Breast epithelium (tissue), 4 donors: ENCODE measurements at places on chromosomes 13 and 19. TPM values are rescaled to one million over a fixed set of nuclear protein-coding genes. Genes with fewer than 3 reads are reported as not detected.

DNA sequence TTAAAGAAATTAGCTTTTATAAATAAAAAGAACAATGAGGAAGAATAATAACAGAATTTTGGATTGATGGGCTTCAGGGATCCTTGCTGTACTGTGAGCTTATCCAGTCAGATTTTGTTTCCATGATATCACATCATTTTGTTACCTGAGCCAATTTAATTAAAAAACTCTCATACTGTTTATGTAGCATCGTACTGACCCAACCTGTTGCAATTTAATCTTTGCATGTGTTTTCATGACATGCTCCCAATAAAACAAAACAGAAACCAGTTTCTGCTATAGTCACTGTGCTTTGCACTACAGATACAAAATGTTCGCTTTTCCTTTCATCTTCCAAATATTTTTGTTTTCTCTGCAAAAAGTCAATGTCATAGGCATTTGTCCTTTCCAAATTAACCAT, 109.7 kb upstream of the RNF113B start:
- DNase-seq = no peak

- DNase-seq = no peak
Measured at GRCh38 chr13:102028868-102029267, 373.0 kb downstream of the FGF14 start.

DNA sequence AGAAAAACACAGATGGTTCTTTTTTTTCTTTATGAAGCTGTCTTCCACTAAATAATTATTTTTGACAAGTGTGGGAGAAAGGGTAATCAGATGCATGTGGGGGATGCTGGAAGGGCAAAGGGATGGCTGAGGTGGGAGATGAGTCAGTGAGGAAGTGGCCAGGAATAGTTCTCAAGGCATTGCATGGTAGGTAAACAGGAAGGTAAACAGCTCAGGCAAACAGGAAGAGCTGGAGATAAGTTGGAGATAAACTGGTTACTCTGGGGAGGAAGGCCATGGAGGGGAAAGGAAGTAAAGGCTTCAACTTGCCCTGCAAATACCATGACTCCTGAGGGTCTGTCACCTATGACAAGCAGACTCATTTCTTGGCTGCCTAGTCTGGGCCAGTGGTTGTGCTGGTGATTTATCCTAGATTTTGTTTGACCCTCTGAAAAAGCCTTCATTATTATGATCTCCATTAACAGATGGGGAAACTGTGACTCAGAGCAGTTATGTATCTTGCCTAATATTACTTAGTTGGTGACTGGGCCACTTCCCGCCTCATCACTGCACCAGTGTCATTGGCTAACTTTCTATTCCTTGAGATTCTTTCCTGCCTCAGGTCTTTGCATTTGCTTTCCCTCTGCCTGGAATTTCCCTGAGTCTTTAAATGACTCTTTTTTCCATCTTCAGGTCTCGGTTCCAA, 17.1 kb downstream of the ACTL9 start:
- no peak for DNase-seq

HTR2A gene
- 1.2 TPM for total RNA-seq

DNA sequence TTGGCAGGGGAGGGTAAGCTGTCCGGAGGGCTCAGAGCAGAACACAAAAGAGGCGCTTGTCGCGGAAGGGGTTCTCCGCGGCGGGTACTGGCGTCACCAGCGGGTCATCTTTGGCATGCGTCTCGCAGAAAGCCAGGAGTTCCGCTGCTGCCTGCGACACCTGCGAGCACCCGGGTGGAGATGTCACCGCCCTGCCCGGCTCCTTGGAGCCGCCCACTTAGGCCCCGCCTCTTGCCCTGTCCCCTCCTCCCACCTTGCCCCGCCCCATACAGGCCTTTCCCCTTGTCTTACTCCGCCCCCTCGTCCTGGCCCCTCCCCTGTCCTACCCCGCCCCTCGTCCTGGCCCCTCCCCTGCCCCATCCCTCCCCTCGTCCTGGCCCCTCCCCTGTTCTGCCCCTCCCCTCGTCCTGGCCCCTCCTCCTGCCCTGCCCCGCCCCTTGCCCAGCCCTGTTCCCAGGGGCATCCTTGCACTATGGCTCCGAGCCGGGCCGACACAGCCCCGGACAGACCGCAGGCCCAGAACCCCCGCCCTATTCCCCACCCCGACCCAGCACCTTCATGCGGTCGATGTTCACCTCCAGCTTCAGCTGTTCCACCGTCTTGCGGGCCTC, 1.9 kb downstream of the GNG8 start:
- DNase-seq = peak; percentile 87

DNA sequence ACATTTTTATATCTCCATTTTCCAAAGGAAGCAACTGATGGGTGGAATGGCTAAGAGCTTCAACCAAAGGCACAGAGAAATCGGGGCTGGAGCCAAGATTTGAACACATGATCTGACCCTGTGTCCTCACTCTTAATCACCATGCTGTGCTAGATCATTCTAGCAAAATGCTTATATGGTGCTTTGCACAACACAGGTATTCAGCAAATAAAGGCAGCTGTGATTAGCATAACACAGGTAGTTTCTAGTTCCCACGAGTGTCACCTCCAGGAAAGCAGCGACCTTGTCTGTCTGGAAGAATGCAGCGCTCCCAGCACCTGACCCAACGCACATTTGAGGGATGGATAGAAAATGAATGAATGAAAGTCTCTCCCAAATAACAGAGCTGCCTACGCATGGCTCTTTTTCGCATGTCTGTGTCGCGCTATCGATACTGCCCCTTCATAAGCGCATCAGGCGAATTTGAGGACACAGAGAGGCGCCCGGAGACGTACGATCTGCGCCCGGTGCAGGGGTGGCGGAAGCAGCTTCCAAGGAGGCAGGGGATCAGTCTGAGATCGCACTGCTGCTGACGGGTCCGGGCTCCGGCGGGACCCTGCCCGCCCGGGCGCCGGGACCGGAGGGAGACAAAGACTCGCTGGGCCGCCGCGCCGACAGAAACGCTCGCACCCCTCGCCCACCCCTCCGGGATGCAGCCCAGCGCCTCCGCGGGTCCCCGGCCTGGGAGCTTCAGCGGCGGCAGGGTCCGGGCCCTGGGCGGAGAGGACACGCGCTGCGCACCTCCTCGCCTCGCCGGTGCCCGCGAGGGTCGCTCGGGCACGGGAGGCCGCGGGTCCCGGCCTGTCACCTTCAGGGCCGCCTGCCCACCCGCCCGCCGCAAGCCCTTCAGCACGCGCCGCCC, 609 bp downstream of the EPS15L1 start:
- DNase-seq = no peak

- DNase-seq = no peak
Measured at GRCh38 chr19:53977991-53978731, 13.3 kb upstream of the CACNG6 start.

GRCh38 chr19:17579661-17580244, 24.3 kb downstream of the COLGALT1 start:
- no peak for DNase-seq

GRCh38 chr19:45730368-45731288, at the start of gene FBXO46:
TSS of gene FBXO46 (minus strand) at chr19:45730896. CDS start at chr19:45713495, 17,401 bp downstream.
- peak; percentile 96 for DNase-seq

ECSIT gene
- total RNA-seq = 56.0 TPM

GNA15 gene
- total RNA-seq = 8.5 TPM

DNA sequence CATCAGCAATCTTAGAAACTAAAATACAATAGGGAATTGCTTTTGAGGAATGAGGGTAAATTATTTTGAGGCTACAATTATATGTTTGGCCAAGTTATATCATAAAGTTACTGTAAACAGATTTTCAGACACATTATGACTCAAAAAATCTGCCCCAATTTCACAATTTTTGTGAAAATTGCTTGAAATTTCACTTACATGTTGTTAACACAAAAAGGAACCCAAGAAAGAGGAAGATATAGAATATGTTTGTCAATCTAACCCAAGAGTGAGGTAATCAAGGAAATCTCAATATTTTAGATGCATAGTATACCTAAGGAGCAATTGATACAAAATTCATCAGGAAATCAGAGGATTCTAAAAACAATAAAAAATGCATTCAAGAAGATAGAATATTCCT, 73.9 kb upstream of the FNDC3A start:
- DNase-seq = no peak

GRCh38 chr13:22594041-22594440, 586.7 kb upstream of the SGCG start:
- DNase-seq = no peak

DNA sequence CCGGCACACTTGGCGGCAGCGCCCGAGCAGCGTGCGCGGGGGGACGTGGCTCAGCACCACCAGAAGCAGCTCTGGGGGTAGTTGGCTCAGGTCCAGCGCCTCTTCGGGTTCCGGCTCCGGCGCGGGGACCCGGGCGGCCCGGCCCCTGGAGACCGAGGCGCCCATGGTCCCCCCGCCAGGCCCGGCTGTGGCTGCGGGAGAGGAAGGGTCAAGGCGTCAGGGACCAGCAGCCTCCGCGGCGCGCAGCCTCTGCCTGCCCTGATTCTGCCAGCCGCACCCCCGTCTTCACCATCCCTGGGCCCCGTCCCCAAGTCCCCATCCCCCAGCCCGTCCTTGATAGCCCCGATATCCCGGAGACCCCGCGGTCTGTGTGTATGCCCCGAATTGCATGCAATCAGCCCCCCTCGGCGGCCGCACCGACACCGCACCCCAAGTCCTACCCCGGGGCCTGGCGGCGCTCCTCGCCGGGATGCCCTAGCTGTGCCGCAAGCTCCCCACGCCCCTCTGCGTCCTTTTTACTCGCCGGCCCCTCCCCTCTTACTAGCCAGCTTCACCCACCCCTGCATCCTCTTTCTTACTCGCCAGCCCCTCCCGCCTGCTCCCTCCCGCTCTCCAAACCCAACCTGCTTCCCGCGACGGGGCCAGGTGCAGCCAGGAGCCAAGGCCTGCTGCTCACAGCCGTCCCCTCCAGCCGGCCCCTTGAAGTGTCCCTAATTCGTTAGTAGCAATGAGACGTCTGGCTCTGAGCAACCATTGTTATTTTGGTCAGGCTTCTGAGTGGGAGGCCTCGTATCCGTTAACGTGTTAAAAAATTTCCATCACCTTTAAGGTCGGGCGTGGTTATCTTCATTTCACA, at the start of gene FBXO27:
TSS of gene FBXO27 (minus strand) at position 487 of the 856 bp plus-strand sequence. CDS start at position 165, 322 bp downstream.
- DNase-seq = no peak

GRCh38 chr19:36196249-36196648, 18.2 kb downstream of the ZNF565 start:
- DNase-seq = no peak

DNA sequence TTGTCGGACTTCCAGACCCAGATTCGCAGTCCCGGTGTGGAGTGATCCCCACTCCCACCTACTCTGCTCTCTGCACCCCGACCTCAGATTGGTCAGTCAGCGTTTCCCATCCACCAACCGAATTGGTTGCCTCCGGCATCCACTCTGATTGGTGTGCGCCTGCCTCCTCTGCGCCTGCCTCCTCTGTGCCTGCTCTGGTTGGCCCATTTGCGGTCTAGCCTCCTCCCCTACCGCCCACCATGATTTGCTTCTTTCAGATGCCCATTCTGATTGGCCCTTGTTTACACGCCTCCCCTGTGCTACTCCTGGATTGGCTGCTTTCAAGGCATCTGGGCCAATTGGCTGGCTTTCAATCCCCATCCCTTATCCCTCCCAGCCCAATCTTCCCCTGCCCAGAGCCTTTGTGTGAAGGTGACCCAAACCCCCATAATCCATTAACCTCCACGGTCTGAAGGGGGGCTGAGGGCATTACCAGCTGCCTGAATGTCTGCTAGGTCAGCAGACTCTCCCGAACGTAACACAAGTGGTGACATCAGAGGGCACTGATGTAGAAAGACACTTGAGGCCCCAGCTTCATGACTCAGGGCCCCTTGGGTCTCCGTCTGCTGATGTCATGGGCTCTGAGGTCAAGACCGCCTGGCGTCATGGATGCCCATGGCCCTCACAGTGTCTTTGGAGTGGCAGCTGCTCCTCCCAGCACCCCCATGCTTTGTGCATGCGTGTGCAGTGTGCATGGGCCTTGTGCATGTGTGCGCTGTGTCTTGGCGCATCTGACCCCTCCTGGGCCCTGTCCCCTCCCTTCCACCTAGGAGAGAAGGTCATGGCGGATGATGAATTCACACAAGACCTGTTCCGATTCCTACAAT, 80.4 kb downstream of the MAP4K1 start:
- no peak for DNase-seq

ZNF829 gene
- total RNA-seq = 4.3 TPM

GRCh38 chr19:33293255-33294057, 8.9 kb downstream of the CEBPA start:
- no peak for DNase-seq

GRCh38 chr19:6373096-6373812, 660 bp downstream of the ALKBH7 start:
- peak; percentile 99 for DNase-seq
